ENCODE measurements at places on chromosomes 12 and 14.

GRCh38 chr12:122917507-122918121 is 21.7 kb upstream of the VPS37B start:
- DNase-seq, result no peak

DNA sequence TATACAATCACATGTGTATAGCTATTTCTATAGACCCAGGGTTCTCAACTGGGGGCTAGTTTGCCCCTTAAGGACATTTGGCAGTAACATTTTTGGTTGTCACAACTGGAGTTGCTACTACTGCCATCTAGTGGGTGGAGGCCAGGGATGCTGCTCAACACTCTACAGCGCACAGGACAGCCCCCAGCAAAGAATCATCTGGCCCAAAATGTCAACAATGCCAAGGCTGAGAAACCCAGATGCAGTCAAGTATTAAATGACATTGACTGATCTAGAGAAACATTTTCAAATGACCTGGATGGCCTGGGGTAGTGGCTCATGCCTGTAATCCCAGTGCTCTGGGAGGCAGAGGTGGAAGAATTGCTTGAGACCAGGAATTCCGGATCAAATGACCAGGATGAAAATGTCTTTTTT is 5.8 kb downstream of the WSB2 start:
- peak; percentile 63 for DNase-seq

- no peak for DNase-seq
These were observed 17.6 kb upstream of the EPS8 start for GRCh38 chr12:15806826-15807225.

DNA sequence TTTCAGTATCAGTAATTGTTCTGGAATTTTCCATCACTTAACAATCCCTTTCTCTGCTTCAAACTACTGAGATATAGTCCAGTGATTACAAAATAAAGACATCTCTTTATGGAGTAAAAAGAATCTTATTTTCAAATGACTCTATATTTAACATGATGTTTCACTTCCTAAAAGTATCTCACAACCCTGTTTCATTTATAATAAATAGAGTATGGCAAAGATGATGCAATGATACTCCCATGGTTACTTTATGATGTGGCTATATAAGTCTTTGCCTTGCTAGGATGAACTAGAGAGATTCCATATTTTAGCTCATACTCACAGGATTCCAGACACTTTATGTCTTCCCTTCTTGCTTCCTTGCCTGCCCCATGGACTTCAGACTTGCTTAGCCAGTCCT is 953.5 kb upstream of the MDGA2 start:
- DNase-seq, result no peak

- DNase-seq, result no peak
These were observed 275.6 kb downstream of the AACS start for GRCh38 chr12:125340791-125341190.

- no peak for DNase-seq
These were observed 23.9 kb upstream of the ITGA5 start for GRCh38 chr12:54442961-54443360.

DNA sequence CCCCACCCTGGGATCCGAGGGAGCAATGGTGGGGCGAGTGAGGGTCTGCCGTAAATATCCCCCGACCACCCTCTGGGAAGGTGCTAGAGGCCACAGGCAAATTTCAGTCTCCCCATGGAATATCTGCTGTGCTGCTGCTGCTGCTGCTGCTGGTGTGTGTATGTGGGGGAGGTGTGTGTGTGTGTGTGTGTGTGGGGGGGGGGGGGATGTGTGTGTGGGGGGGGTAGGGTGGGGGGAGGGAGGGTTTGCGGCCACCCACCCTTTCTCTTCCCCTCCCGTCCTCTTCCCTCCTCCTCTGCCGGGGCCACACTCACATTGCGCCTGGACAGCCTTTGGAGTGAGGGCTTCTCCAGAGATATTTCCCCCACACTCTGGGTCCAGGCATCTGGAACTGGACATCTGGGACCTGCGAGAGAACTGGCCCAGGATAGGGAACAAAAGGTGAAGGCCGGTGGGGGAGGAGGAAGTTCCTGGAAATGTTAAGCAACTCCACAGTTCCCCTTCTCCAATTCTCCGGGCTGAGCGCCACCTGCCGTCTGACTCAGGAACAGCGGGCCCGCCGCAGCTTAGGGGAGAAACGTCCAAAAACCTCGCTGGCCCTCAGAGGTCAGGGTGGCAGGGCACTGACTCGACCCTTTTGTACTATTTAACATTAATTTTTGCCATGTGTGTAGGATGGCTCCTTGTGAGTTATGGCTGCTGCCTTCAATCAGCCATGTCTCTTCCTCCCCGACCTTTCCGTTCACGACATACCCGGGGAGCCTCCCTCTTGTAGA is at the start of gene C1RL:
TSS of gene C1RL (minus strand) at position 419 of the 776 bp plus-strand sequence. CDS start at position 385, 34 bp downstream.
- peak; percentile 70 for DNase-seq

GRCh38 chr12:42469355-42470175 is 120.0 kb downstream of the PRICKLE1 start:
- DNase-seq, result no peak

DNA sequence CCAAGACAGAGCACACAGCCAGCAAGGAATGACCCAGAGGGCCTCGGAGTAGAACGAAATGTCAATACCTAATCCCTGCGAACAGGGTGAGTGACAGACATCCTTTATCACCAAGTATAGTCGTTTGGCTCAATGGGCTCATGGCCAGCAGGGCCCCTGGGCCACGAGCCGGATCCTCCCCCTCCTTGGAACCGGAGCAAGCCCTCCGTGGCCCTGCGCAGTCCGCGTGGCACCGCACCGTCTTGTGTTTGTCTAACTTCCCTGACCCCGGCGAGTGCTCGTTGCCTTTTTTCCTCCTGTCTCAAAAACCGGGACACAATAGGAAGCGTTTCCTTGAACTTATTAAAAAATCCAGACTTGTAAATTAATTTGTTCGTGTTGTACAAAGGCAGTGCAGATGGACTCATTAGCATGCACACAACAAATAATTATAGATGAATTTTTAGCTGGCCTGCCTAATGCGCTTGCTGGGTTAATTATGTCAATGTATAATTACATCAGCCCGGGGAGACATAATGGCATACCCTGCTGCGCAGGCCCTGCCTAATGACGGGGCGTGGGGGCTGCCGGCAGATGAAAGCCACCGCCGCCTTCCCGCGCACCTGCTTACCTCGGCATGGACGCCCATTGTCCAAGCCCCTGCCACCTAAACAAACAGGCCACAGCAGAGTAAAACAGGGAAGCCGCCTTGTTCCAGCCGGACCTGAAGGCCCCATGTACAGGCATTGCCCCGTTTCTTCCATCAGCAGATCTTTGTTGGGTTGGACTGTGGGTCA is 81.6 kb downstream of the PHETA1 start:
- no peak for DNase-seq

DNA sequence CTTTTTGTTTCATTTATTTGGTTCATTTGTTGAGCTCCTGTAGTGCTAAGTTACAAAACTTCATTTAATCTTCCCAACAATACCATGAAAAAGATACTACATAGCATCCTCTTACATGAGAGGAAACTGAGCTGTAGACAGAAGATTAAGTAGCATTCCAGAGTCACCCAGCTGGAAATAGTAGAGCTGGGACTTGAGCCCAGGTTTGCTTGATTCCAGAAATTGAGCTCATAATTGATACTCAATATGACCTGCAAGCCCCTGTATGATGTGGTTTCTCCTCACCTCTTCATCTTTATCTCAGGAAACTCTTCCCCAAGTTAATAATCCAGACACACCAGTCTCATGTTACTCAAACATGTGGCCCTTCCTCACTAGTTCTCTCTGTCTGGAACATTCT is 87.0 kb upstream of the DAAM1 start:
- no peak for DNase-seq

GRCh38 chr12:55824726-55825125 is 4.7 kb downstream of the DNAJC14 start:
- no peak for DNase-seq

DNA sequence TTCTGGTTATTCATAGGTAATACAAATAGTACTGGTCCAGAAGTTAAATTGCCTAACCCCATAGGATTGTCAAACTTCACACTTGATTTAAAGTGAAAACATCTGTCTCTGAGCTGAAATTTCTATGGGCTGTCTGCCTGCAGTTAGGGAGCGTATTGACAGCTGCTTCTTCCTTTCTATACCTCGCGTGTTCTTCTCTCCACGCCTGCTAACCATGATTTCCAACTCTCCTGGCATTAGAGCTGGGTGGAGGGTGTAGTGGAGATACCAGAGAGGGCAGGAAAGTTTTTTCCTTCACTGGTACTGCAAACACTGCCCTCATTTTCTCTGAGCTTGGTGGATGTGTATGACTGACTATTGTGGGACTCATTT is 429.0 kb upstream of the FBXO33 start:
- DNase-seq, result no peak

GRCh38 chr12:71708658-71709057 is 22.8 kb downstream of the TMEM19 start:
- DNase-seq, result no peak

DNA sequence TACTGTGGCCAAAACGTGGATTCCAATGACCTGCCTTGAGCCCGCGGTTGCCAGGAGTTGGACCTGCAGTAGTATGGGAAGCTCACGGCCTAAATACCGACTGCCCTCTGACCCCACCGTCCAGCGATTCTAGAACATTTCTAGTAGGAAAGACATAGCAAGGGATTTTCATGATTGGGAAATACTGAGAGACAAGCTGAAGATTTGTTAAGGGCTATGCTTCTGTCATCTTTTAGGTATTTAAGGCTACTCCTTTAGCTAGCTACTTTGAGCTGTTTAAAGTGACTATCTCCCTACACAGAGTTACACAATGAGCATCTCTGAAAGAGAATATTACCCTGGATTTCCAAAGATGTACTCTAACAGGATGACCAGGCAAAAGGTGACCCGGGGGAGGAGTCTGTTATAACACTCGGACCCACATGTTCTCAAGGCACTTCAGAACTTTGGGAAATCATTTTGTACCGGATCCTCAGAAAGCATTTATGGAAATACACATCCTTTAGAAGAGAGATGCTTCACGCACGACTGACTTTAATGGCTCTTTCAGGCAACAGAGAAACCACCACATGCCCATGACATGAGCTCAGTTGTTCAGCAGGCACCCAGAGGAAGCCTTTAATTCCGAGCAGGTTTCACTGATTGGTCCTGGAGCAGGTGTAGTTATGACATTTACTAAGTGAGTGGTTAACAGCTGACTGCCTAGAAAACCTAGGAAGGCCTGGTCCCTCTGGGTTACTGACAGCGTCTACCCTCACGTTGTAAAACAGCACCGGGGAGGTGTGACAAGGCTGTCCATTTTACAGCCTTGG is 4.2 kb downstream of the BAG5 start:
- no peak for DNase-seq

GRCh38 chr14:22545842-22546721 is 42.9 kb downstream of the DAD1 start:
- no peak for DNase-seq

DNA sequence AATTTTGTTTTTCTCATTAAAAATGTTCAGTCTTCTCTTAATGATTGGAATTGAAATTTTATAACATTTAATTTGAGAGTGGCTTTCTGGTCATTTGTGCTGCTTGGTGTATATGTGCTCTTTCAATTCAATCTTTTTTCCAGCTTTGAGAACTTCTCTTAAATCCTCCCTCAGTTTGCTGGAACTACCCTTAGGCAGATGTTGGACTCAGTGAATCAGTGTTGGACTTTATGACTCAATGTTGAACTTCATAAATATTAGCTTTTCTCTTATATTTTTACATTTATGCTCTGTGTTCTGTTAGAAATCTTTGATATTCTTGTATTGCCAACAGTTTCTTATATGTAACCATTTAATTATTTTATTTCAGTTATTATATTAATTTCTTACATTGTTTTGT is 935.5 kb upstream of the FBXO33 start:
- no peak for DNase-seq

GRCh38 chr14:73209953-73210352 is 27.4 kb upstream of the PAPLN start:
- no peak for DNase-seq

DNA sequence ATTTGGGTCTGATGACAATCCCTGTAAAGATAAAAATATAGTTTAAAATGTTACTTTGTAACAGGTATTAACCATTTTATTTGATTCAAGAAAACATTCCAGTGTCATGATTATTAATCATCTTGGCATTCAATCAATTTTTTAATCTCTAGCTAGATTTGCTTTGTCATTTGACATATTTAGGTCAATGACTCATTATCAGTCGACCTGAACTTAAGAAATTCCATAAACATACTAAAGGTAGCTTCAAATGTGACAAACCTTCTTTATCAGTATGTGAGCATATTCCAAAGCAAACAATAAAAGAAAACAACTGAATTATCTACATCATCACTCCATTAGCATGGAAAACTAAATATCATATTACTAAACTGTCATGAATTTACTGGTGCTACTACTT is 50.8 kb upstream of the CDKL1 start:
- DNase-seq, result no peak

- DNase-seq, result no peak
These were observed 235.5 kb downstream of the ADAMTS20 start for GRCh38 chr12:43316520-43316919.

DNA sequence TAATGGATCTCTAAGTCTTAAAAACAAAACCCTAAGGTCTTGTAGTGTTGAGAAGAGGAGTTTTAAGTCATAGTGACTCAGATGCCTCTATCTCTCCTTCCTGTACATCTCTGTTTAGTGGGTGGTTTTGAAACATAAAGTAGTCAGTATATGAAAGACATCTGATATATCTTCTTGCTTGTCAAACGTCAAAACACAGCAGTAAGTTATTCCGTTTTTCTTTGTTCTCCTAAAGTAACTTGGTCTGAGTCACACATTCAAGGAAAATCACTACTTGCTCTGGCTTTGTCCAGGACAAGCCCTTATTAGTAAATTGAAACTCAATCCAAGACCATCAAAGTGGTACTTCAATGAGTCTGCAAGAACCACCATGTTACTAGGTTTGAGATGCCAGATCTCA is 1172.5 kb downstream of the BCL11B start:
- no peak for DNase-seq

GRCh38 chr12:88083634-88084033 is 54.4 kb upstream of the C12orf50 start:
- no peak for DNase-seq

- no peak for DNase-seq
These were observed 12.5 kb downstream of the GALNT6 start for GRCh38 chr12:51378749-51379148.

DNA sequence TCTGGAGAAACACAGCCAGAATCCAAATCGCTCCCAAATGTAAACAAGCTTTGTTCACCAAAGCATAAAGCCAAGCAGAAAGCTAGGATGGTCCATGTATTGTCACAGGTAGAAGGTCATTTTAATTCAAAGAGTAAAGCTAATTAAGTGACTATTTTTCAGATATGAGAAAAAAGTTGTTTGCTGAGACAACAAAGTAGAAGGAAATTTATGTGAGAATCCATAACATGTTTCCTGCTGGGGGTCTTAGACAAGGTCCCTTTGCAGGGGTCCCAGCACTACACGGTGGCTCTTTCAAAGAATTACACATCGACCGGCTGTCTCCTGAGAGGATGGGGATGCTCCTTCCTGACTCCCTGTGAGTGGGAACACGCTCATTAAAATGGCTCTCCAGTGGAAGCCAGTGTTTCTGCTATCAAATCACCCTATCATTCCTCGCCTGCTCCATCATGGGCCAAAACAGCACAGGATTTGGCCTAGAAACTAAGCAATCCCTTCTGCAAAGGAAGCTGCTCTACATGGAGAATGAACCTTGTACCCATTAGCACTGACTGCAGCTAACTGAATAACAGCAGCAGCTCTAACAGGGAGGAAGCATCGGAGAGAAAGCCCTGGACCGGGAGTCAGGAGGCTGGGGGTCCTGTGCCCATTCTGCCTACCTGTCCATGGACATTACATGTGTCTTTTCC is 175.3 kb downstream of the STXBP6 start:
- no peak for DNase-seq

Measured in activated CD4-positive, alpha-beta T cell treated with anti-CD3 and anti-CD28 coated beads, Interleukin-2, amount 50 U/mL, for 4 hours (primary cell).